ENCODE measurements at places on chromosomes 3 and 15. TPM values are rescaled to one million over a fixed set of nuclear protein-coding genes. Genes with fewer than 3 reads are reported as not detected.

GRCh38 chr3:155131104-155131503, 51.0 kb downstream of the MME start:
- no peaks in the 10 kb centered on the region for H3K27me3 ChIP-seq
- H3K36me3 ChIP-seq: peaks cover 24% of the 10 kb centered on the region
- DNase-seq: peak; percentile 53
- H3K4me3 ChIP-seq: no peak overlapping the region

- no peak overlapping the region for H3K4me3 ChIP-seq
- peaks cover 6% of the 10 kb centered on the region for H3K4me1 ChIP-seq
- DNase-seq: no peak
- H3K36me3 ChIP-seq: no peaks in the 10 kb centered on the region
- no peaks in the 10 kb centered on the region for H3K27me3 ChIP-seq
These were observed 2.6 kb downstream of the SPTBN5 start for GRCh38 chr15:41891226-41891625.

DNA sequence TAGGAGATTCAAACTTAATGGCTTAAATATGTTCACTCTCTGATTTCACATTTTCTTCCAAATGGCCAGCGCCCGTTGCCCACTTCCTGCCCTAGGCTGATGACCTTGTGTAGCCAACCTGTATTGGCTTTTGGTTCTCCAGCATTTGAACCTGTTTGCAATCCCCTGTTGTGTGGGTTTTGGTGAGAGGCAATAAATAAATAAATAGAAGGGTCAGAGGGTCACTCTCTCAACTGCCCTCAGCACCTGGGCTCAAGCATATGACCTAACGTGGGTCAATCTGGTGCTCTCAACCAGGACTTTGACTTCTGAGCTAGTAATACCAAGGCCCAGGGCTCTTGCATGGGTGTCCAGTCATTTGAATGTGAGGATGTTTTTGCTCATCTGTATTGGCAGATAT, 1.8 kb upstream of the SRP14 start:
- peaks cover 16% of the 10 kb centered on the region for H3K4me1 ChIP-seq
- no peaks in the 10 kb centered on the region for H3K27me3 ChIP-seq
- no peak overlapping the region for H3K4me3 ChIP-seq
- peaks cover 22% of the 10 kb centered on the region for H3K36me3 ChIP-seq
- DNase-seq: no peak

DNA sequence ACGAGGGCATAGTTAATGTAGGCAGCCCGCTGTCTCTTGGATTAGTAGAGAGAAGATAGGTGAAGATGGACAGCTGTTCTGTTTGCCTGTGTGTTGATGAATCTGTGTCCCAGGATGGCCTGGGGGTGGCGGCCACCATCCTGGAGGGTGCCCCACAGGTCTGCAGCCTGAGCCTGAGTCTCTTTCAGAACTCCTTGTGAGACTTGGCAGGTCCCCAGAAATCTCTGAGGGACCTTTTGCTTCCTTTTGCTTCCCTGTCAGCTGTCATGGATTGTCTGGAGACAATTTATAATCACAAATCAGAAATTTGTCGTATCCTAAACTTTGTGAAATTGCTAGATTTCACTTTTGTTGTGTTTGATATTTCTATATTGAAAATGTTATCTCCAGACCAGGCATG, 17.4 kb downstream of the FAN1 start:
- H3K27ac ChIP-seq: peak overlapping the region; percentile 46
- H3K36me3 ChIP-seq: peaks cover 75% of the 10 kb centered on the region
- no peak for DNase-seq
- no peaks in the 10 kb centered on the region for H3K27me3 ChIP-seq
- H3K4me3 ChIP-seq: no peak overlapping the region
- peaks cover 8% of the 10 kb centered on the region for H3K4me1 ChIP-seq

- H3K27ac ChIP-seq: no peak overlapping the region
- peaks cover under 1% of the 10 kb centered on the region for H3K36me3 ChIP-seq
- DNase-seq: peak; percentile 39
- peaks cover 74% of the 10 kb centered on the region for H3K27me3 ChIP-seq
- H3K4me3 ChIP-seq: no peak overlapping the region
These were observed 326.8 kb downstream of the TUSC7 start for GRCh38 chr3:117036259-117036799.

DNA sequence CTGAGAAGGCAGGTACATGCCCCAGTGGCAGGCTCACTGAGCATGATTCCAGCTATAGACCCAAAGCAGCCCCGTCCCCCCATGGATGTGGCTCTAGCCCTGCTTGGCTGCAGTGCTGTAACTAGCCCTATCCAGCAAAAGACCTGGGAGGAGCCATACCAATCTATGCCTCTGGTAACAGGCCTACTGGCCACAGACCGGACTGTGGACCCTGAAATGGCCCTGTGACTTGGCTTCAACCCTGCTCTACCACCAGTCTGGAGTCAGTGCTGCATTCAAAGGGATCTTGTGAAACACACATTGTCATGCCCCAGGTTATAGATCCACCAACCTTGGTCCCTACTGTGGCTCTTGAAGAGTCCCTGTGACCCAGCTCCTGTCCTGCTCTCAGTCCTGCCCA, 46.7 kb downstream of the OXSM start:
- H3K4me1 ChIP-seq: no peaks in the 10 kb centered on the region
- H3K27me3 ChIP-seq: no peaks in the 10 kb centered on the region
- no peak for DNase-seq
- H3K36me3 ChIP-seq: no peaks in the 10 kb centered on the region

GRCh38 chr3:66383998-66384745, 116.7 kb downstream of the LRIG1 start:
- no peaks in the 10 kb centered on the region for H3K4me1 ChIP-seq
- no peaks in the 10 kb centered on the region for H3K27me3 ChIP-seq

DNA sequence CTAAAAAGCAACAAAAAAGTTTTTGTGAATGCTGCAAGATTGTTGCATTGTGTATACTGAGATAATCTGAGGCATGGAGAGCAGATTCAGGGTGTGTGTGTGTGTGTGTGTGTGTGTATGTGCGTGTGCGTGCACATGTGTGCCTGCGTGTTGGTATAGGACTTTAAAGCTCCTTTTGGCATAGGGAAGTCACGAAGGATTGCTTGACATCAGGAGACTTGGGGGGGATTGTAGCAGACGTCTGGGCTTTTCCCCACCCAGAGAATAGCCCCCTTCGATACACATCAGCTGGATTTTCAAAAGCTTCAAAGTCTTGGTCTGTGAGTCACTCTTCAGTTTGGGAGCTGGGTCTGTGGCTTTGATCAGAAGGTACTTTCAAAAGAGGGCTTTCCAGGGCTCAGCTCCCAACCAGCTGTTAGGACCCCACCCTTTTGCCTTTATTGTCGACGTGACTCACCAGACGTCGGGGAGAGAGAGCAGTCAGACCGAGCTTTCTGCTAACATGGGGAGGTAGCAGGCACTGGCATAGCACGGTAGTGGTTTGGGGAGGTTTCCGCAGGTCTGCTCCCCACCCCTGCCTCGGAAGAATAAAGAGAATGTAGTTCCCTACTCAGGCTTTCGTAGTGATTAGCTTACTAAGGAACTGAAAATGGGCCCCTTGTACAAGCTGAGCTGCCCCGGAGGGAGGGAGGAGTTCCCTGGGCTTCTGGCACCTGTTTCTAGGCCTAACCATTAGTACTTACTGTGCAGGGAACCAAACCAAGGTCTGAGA, 4.7 kb downstream of the BHLHE40 start:
- no peaks in the 10 kb centered on the region for H3K27me3 ChIP-seq
- peaks cover 30% of the 10 kb centered on the region for H3K36me3 ChIP-seq
- DNase-seq: peak; percentile 88
- H3K4me3 ChIP-seq: peak overlapping the region; percentile 40
- H3K4me1 ChIP-seq: peaks cover 46% of the 10 kb centered on the region

DNA sequence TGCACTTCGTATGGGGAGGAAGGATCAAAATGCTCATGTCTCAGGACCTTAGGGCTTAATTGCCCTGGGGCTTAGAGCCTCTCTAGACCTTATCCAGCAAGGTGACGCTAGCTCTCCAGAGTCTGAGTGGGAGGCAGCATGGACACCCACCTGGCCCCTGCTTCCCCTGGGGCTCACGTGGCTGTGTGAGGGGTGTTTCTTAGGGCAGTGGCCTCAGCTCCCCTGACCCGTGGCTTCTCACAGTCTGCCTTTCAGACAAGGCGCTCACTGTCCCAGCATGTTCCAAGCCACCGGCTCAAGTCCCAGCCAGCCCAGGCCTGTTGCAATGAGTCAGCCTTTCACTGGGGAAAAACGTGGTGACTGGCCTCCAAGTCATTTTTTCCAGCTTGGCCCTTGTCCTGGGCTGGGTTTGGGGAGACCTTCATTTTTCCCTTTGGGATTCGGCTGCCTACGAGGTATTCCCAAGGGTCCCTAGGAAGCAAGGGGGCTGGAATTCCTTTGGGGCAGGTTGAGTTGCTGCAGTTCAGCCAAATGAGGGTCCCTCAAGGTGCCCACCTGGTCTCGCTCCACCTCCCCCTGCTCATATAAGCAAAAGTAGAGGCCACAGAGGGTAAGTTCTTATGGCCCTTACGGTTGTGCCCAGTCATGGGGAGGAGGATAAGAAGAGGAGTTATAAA, 15.7 kb downstream of the BHLHE40 start:
- H3K27ac ChIP-seq: peak overlapping the region; percentile 89
- H3K27me3 ChIP-seq: no peaks in the 10 kb centered on the region
- peak; percentile 98 for DNase-seq
- H3K36me3 ChIP-seq: no peaks in the 10 kb centered on the region

GRCh38 chr15:69067296-69067695, 52.8 kb downstream of the NOX5 start:
- no peaks in the 10 kb centered on the region for H3K36me3 ChIP-seq
- H3K27ac ChIP-seq: no peak overlapping the region
- no peaks in the 10 kb centered on the region for H3K4me1 ChIP-seq
- H3K27me3 ChIP-seq: no peaks in the 10 kb centered on the region

GRCh38 chr3:186502966-186503712, 41.0 kb downstream of the CRYGS start:
- H3K36me3 ChIP-seq: no peaks in the 10 kb centered on the region
- no peak for DNase-seq
- no peaks in the 10 kb centered on the region for H3K4me1 ChIP-seq

GRCh38 chr3:170621256-170621655, 35.4 kb upstream of the SLC7A14 start:
- no peak overlapping the region for H3K4me3 ChIP-seq

DNA sequence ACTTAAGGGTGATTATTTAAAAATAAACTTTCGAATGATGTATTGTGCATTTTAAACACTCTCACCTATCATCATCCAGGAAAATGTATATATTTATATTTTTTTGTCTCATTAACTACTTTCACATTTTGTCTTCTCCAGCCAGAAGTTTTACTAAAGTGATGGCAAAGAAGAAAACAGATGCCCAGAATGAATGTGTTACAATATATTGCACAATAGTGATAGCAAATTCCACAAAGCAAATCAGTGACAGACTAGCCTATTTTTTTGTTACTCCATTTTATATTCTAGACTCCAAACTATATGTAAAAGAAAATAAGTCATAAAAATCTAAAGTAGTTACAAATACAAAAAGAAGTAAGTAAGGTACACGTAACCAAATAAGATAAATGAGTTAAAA, 414.7 kb downstream of the EPHA3 start:
- H3K27me3 ChIP-seq: peaks cover 20% of the 10 kb centered on the region
- H3K4me1 ChIP-seq: no peaks in the 10 kb centered on the region
- no peaks in the 10 kb centered on the region for H3K36me3 ChIP-seq
- H3K4me3 ChIP-seq: no peak overlapping the region
- DNase-seq: no peak

- no peak for DNase-seq
- H3K27me3 ChIP-seq: no peaks in the 10 kb centered on the region
- no peak overlapping the region for H3K27ac ChIP-seq
- no peak overlapping the region for H3K4me3 ChIP-seq
- no peaks in the 10 kb centered on the region for H3K4me1 ChIP-seq
These were observed 132.7 kb upstream of the RGMA start for GRCh38 chr15:93221759-93222158.

GRCh38 chr3:184823990-184824389, 12.0 kb downstream of the VPS8 start:
- no peak for DNase-seq
- H3K27ac ChIP-seq: no peak overlapping the region
- H3K4me3 ChIP-seq: no peak overlapping the region
- H3K4me1 ChIP-seq: no peaks in the 10 kb centered on the region
- no peaks in the 10 kb centered on the region for H3K27me3 ChIP-seq
- peaks cover 16% of the 10 kb centered on the region for H3K36me3 ChIP-seq

DNA sequence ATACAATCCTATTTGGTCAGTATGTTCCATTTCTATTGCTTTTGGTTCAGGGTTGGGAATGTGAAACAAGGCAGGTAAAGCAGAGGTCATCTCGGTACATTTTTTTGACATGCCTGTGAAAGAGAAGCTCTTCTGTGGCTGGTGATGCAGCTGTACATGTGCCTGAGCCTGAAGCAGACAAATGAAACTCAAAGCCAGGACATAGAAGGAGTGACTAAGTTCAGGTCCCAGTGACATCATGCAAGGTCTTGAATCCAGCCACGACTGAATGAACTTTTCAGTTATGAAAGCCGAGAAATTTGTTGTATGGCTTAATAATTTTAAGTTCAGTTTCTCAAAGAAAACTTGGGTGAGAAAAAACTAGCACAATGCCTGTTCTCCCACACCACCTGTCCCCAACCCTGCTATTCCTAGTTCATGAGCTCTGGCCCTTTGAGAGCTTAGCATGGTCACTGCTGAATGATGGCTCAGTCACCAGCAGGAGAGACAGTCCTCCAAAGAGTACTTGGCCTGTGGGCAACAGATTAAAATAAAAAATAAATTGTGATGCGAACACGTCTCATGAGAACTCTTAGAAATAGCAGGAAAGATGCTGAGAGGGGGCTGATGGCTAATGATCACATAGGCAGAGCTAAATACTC, 600.2 kb upstream of the GRM7 start:
- H3K4me1 ChIP-seq: no peaks in the 10 kb centered on the region
- H3K27me3 ChIP-seq: no peaks in the 10 kb centered on the region
- no peak overlapping the region for H3K4me3 ChIP-seq
- no peak for DNase-seq
- no peak overlapping the region for H3K27ac ChIP-seq

TMCO5A gene
- not detected for total RNA-seq

THRB gene
- 4.2 TPM for total RNA-seq

TTC21A gene
- 5.4 TPM for total RNA-seq

CPLX3 gene
- total RNA-seq: not detected

STAC gene
- 1.2 TPM for total RNA-seq

ATP1B3 gene
- total RNA-seq: 99.9 TPM
